ENCODE measurements at places on chromosomes 5 and 9.

GRCh38 chr9:98255061-98255577 is 330 bp downstream of the TBC1D2 start:
- peak; percentile 46 for DNase-seq

- peak; percentile 41 for DNase-seq
Measured at GRCh38 chr9:18438300-18438925, 35.5 kb upstream of the ADAMTSL1 start.

- DNase-seq, result no peak
Measured at GRCh38 chr9:20023961-20024571, 235.2 kb upstream of the SLC24A2 start.

DNA sequence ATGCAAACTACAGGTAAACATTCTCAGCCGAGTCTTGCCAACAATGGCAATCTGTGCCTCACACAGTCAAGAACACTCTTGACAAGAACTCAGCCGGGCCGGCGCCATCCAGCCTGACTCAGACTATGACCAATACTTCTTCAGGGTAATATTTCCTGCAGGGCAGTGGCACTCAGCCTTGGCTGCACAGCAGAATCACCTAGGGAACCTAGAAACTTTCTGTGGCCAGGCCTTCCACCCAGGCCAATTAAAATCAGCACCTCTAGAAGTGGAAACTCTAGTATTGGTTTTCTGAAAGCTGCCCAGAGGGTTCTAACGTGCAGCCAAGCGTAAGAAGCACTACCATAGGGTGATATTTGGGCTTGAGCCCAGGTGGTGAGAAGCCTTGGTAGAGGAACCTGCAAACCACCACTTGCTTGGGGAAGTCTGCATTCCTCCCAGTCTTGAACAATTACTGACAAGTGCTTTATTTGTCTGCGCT is 120.6 kb downstream of the TTLL11 start:
- peak; percentile 41 for DNase-seq

- DNase-seq, result no peak
Measured at GRCh38 chr9:98530806-98531386, 177.8 kb downstream of the GABBR2 start.

DNA sequence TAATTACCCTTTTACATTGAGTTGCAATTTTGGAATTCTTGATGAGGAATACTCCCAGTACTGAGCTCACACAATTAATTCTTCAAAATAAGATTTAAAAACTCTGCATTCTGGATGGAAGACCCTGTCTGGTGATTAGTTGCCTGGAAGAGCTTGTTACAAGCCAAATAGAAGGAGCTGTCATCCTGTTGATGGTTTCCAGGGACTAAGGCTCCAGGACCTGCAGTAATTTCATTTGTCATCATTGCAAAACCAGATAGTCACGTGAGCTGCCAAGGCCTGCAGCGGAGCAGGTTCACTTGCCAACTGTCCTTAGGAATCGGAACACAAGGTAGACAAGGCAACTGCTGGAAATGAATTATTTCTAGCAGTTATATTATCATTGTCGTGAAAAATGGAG is 597.7 kb downstream of the CCDC171 start:
- DNase-seq, result peak; percentile 66

DNA sequence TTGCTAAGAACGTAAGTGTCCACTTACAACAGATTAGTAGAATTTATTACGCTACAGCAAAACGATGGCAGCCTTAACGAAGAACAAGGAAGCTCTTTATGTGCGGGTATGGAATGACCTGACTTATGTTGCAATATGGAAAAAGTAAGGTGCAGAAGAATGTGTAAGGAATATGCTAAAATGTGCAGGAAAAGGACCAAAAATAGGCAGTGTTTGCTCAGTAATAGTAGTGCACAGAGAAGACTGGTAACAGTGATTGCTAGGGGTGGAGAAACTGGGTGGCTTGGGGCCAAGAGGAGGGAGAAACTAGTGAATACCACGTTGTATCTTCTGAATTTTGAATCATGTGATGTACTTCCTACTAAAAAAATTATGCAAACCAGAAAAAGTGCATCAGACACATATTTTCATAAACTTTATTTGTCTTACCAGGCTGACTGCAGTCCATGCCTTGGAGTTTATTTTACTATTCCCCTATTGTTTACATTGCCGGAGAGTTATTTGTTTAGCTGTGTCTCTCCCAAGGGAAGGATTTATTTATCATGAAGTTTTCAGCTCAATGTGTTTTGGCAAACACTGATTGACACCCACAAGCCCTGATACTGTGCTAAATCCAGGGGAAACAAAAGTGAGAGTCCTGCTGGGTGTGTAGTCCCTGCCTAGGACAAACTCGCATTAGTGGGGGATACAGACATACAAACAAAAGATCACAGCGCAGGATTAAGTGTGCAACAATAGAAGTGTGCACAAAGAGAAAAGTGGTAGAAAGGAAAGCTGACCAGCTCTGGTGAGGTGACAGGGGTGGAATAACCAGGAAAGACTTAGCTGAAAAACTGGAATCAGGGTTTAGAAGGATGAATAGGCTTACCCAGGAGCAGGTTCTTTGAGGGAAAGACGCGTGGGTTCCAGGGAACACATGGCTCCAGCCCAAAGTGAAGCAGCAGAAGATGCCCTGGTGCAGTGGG is 34.0 kb upstream of the ZNF484 start:
- no peak for DNase-seq

- no peak for DNase-seq
Measured at GRCh38 chr9:135230386-135230765, 142.9 kb downstream of the OLFM1 start.

DNA sequence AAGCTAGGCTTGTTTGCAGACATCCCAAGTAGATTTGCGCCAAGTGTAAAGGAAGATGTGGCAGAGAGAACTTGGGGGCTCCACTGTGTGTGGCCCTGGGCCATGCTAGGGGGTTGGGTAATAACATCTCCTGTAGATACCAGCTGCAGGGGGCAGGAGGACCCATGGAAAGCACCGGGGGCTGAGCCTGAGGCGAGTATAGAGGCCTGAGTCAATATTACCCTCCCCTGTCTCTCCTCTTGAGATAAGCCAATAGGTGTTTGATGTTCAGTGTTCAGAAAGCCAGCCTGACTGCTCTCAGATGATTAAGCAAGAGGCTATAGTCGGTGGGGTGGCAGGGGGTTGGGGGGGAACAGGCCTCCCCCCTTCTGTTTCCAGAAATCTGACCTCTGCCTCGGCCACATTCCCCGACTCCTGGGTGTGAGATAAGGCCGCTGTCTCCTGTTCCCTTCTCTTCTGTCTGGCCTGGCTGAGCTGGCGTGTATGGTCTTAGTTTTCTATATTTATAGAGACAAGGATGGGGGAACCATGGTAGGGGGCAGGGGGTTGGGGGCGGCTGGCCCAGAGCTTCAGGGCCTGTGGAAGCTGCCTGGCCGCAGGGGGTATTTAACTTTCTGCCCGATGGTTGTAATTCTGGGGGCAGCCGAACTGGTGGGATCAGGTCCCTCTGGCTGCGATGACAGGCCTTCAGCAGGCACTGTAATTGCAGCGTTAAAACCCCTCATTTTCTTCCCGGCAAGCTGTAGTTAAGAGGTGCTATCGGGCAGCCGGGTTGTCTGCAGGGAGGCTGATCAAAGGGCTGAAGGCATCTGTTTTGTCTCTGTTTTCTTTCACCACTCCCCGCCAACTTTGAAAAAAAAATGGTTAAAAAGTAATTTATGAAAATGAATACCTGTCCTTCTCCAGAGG is 292.0 kb downstream of the NSG2 start:
- DNase-seq, result no peak

DNA sequence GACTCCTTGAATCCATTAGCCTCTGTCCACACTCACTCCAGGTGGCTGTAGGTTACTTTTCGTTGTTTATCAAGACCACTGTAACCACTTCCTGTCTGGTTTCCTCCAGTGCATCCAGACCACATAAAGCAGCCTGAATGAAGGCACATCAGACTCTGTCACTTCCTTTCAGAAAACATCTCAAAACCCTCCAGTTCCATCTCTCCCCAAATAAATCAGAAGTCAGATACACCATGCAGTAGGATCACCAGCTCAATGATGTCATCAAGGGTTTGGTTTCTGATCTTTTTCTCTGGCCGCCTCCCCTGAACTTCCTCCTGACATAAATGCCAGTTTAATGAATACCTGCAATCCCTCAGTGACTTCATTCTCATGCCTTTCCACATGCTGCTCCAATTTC is 161.2 kb downstream of the ZNF462 start:
- no peak for DNase-seq

- no peak for DNase-seq
Measured at GRCh38 chr9:12469084-12469483, 224.1 kb upstream of the TYRP1 start.

DNA sequence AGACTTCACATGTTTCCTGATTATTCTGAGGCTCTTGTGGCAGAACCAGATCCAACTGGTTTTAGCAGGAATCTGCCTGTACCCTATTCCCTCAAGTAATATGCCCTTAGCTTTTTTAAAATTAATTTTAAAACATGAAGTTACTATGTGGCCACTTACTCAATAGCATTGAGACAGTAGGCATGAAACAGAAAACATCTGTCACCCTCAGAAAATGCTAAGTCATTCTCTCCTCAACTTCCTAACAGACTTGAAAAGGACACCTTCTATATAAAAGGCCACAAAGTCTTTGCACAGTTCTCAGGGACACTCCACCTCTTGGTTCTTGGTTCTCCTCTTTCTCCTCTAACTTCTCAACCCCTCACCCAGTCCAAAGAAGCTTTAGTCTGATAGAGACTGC is 277.8 kb downstream of the RAB3C start:
- peak; percentile 7 for DNase-seq

DNA sequence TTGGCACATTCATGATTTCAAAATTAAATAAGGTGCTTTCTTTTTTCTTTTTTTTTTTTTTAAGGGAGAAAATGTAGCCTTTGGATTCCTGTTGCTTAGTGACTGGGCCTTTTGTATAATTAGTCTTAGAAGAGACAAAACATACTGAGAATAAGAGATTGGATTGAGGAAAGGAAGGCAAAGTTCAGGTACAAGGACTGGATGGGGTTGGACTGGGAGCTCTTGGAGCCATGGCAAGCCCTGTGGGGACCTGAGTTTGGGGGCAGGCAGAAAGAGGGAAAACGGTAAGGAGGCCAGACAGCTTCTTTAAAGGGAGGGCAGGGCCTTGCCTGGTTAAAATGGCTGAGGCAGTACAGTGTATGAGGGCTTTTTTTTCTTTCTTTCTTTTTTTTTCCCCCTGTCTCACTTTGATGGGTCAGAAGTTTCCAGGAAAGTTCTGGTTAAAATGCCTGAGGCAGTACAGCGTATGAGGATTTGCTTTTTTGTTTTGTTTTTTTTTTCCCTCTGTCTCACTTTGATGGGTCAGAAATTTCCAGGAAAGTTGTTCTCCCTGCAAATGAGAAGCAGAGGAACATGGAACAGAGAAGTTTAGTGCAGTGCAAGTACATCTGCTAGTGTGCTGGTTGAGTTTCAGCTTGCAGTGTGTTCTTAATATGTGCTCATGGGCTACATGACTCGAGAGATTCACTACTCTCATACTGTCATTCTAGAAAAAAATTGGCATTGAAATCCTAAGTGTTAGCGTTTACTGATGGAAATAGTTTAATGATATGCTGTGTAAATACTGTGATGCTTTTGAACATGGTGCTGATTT is 16.8 kb downstream of the SNX18 start:
- no peak for DNase-seq

GRCh38 chr5:67115246-67115645 is 81.4 kb downstream of the CD180 start:
- DNase-seq, result no peak
